ENCODE measurements at places on chromosomes 6 and 20.

DNA sequence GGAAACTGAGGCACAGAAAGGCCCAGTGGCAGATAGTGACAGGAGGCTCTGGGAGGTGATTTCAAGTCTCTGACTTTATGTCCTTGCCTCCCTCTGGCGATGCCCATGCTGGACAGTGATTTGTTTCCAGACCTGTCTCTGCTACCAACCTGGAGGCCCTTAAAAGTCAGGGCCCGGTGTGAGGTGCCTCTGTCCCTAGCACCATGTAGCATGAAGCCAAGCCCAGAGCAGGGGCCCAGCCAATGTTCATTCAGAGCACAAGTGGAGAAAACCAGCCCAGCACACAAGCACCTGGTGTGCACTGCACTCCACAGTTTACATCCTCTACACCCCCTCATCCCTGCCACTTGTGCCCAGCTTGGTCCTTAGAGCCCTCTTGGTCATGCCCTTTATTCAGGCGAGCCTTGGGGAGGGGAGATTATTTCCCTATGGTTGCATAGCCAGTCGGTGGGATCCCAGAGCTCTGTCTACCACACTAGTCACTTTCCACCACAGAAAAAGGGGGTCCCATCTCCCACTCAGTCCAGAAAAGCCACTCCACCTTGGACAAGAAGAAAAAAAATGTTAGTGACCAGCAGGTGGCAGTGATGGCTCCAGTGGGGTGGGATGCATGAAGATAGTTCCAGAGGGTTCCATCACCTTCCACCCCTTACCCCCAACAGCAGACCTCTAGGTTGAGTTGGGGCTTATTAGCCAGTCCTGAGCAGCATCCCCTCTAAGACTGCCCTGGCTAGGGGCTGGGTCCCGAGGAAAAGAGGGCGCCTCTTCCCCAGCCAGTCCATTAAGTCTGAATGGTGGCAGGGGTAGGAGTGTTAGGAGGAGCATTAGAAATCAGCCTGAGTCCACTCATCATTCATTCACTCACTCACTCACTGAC lies 30.9 kb downstream of the KIAA1755 start:
- DNase-seq, result no peak

GRCh38 chr20:2946988-2947961 lies 74.0 kb downstream of the PTPRA start:
- DNase-seq, result no peak

GRCh38 chr20:25136643-25137559 lies 55.0 kb upstream of the VSX1 start:
- DNase-seq, result no peak

DNA sequence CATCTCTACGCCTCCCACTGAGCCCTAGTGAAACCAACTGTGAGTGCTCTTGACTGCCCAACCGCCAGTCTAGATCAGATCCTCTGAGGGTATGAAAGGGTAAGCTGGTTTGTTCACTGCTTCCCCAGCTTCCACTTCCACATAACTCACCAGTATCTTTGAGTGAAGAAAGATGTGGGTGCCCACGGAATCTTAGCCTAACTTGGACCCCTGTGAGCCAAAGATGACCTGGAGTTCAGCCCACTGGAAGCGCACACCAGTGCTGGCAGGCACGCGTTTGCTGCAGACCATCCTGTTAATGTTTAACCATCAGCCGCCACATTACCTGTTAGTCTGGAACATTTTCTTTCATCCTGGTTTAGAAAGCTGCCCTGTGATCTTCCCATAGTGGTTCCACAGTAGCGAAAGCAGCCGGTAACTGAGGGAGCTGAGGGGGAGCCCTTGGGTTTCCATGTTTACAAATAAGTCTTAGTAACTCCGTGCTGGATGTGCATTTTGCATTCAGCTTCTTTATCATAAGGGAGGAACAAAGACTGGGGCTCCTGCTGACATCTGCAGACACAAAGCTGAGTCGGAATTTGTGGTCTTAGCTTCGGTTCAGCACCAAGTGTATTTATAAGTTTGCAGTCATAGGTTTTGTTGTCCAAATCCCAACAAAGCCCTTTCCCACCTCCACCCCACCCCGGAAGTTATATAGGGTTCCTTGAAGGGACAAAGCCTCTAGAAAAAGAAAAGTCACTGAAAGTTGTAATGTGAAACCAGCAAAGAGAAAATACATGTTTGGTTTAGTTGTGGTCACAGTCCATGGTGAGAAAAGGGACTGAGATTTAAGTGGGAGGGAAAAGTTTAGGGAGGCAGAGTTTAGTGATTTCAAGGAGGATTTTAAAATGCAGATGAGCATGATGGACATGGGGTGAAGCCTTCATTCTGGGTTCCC lies 71.0 kb downstream of the SSR1 start:
- no peak for DNase-seq

GRCh38 chr20:49597825-49598395 lies 30.0 kb upstream of the PTGIS start:
- no peak for DNase-seq

DNA sequence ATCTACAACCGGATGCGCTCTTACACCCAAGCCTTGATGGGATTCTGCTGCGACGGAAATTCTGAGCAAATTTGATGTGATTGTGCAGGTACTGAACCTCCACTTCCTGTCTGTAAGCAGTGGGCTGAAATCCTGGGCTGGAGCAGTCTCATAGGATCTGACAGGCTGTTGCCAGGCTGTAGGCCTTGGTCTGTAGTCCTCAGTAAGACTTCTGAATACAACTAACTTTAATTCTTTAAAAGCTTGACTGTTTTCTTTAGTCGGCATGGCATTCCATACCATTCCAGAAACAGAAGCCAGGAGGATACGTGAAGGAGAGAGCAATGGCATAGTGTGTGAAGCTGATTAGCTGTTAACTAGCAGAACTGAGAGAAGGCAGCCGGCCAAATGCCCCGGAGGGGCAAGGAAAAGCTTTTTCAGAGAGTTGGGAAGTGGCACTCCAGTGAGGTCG lies 68.3 kb downstream of the ADTRP start:
- peak; percentile 28 for DNase-seq

- DNase-seq, result no peak
Measured at GRCh38 chr6:162999575-163000285, 272.0 kb downstream of the PACRG start.

GRCh38 chr6:168123165-168123911 lies 44.3 kb upstream of the FRMD1 start:
- DNase-seq, result no peak

GRCh38 chr6:22145376-22145775 lies 151.5 kb downstream of the PRL start:
- no peak for DNase-seq

GRCh38 chr6:52502306-52503029 lies 74.4 kb downstream of the TRAM2 start:
- no peak for DNase-seq

GRCh38 chr6:139584599-139584998 lies 210.2 kb upstream of the CITED2 start:
- DNase-seq, result no peak

GRCh38 chr20:19828232-19828631 lies 70.2 kb downstream of the RIN2 start:
- DNase-seq, result no peak

DNA sequence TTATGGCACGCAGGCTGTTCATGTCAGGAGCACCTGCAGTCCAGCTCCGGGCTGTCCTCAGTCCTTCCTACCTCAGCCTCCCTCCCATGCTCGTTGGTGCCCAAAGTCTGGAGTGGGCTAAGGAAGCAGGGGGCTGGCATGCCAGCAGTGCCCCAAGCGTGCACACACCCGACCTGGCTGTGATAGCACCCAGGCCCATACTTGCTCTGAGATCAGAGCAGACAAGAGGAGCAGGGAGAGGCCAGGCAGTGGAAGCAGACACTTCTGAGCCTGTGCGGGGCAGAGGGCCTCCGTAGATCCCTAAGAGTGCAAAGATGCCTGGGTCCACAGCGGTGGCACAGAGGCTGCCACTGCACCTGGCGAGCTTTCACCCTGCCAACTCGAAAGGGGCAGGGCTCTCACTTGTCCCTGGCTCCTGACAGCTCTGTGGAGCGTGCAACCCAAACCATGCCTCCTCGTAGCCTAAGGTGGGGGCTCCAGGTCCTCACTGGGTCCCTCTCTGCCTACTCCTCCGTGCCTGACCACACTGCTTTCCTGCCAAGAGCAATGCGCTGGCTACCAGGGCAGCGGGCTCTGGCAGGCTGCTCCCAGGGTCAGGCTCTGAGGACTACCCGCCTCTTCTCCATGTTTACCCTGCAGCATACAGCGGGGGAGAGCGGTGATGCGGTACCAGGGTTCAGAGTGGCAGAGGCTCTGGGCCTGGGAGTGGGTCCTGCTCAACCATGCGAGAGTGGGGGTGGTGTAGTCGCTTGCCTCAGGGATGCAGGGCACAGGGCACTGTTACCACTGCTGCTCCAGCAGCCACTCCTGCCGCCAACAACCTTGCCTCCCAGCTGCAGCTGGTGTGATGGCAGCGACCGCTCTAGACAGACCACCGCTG lies 59.5 kb downstream of the MANEA start:
- no peak for DNase-seq

GRCh38 chr6:72621291-72622093 lies at the start of gene KCNQ5:
Gene KCNQ5, plus strand, starts transcription at chr6:72622064.
- no peak for DNase-seq

DNA sequence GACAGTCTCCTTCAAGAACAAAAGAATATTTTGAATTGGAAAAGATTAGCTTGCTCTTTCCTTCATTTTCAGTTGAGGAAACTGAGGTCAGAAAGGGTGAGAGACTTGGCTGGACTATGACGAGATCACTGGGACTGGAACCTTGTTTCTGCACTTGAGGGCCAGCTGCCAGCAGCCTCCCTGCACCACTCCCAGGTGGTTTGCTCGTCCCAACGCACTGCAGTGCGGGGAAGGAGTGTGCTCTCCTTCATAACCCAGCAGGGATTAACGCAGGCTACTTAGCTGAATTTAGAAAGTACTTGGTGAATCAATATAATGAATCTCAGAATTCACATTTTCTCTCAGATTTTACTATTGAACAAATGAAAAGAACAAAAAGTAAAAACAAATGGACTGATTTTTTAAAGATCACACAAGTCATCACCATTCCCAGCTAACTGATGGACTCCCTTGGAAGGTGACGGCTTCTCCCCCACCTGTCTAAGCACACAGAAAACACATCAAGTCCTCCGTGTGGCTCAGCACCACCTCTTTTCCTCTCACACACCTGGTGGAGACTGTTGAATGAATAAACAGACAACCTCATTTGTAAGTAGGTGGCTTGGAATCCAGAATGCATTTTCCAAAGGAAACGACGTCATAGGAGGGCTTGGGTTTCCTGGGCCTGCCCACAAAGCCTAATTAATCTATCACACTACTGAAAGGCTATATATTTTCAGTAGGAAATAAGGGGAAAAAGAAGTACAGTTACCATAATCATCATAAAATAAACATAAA lies 121.0 kb downstream of the QRSL1 start:
- DNase-seq, result no peak

GRCh38 chr20:24810676-24811407 lies 138.2 kb upstream of the CST7 start:
- DNase-seq, result no peak

- no peak for DNase-seq
Measured at GRCh38 chr6:129694036-129694435, 15.9 kb downstream of the ARHGAP18 start.

- no peak for DNase-seq
Measured at GRCh38 chr20:11671015-11671511, 246.6 kb upstream of the BTBD3 start.

All from effector CD4-positive, alpha-beta T cell (primary cell).